ENCODE measurements at places on chromosomes 6 and 20.

DNA sequence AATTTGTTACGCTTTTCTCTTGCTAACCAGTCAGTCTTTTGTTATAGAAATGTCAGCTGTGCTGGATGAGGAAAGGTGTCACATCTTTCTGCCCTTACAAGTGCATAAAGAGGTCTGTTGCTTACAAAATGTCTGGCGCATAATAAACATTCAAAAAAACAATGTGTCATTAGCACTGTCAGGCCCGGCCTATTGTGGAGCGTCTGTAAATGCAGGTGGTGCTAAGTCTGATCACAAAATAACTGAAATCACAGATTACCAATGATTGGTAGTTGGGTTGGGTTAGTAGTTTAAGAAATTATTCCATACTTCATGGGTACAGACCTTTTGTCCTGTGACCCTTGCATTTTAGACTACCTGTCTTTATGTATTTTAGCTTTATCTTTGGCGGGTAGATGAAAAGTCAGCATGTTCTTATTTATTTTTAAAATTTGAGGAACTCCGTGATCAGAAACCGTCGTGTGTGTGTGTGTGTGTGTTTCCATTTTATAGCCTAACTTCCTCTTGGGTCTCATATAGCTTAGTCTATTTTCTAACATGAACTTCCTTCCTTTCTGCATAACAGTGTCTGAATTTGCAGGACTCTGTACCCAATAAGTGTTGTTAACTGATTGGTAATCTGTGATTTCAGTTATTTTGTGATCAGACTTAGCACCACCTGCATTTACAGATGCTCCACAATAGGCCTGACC, 88.1 kb upstream of the IFNGR1 start:
- no peak for DNase-seq

DNA sequence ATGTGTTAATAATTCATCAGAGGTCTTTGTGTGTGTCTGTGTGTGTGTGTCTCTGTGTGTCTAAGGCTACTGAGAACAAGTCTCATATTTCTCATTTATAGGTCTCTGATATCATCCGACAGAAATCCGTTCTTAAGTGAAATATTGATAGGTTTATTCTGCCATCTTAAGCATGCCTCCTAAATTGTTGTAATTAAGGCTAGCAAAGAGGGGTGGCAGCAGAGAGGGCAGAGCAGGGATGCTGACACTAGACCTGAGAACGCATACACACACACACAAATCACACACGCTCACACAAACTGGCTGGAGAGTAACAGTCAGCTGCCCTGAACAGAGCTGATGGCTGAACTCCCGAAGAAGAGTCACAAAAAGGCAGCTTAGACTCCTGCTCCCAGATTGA, 84.9 kb upstream of the LRFN2 start:
- no peak for DNase-seq

DNA sequence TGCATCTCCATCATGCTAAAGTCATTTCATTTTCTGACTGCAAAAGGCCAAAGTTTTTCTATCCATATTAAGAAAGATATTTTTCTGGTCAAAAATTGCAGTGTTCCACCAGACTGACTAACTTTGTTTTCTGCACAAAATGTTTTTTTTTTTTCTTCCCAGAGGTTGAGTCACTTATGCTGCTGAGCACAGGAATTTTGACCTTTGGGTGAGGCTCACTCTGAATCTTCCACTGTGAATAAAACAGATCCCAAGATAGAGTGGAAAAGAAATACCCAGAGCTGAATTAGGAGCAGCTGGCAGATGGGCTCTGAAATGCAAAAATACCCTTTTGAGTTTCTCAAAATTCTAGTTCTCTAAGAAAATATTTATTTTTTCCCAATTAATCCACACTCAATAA, 996.8 kb downstream of the KIF16B start:
- DNase-seq = no peak

- peak; percentile 6 for DNase-seq
These were observed 77.3 kb upstream of the SLC35F1 start for GRCh38 chr6:117829594-117830319.

- DNase-seq = no peak
These were observed 168.6 kb downstream of the CD83 start for GRCh38 chr6:14286144-14286543.

DNA sequence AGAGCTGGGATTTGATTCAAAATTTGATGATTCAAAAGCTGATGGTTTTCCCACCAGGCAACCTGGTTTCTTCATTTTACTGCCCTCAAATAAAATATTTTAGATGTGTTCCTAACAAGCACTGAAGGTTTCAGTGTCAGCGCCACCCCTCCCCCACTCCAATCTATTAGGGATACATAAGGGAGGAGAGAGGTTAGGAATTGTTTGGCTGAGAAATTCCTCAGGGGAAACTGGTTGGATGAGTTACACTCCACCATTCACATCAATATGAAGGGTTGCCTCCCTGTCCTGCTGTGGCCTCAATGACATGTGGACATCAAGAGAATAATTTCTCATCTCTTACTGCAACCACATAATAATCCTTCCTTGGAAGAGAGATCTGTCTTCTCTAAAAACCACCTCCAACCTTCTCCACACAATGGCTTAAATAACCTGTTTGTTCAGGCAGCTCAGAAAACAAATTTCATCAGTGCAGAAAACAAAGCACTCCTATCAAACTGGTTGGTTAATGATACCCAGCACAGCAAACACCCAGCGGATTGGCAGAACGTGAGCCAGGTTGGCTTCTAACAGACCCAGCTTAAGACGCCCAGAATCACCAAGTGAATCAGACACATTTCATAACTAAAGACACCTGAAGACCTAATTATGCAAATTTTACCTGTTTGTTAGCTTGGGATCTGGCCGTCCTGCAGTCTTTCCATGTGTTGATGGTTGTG, 136.0 kb upstream of the SGK1 start:
- DNase-seq = no peak

DNA sequence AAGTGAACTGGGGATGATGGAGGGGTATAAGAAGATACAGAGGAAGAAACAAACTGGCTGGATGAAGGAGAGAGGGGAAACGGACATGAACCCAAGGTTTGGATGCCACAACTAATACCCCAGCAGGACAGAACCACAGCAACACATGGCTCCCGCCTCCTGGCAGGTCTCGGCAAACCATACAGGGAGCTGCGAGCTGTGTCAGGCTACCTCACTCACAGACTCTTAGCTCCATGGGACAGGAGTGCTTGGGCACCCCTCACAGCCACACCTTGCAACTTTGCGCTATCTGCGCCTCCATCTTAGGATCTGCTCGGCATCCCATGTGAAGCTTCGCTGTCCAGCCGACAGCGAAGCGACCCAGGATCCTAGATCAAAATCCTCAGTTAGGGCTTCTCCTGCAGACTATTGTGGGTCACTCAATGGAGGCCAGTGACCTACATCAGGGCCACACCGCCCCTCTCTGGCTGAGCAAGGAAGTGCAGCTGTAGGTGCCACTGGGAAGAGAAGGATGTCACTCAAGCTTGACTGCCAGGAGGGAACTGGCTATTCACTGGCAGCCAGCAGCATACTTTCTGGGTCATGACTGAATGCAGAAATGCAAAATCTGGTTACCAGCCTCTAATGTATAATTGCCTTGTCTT, 174.4 kb upstream of the RIN2 start:
- peak; percentile 77 for DNase-seq

DNA sequence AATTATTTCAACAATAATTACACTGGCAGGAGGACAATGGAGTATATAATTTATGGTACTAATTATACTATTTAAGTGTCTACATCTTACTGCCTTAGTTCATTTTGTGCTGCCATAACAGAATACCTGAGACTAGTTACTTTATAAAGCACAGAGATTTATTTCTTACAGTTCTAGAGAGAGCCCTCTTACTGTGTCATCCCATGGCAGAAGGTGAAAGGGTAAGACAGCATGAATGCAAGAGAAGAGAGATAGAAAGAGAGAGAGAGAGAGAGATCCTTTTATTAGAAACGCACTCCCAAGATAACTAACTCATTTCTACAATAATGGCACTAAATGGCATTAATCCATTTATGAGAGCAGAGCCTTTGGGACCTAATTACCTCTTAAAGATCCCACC, 314.7 kb downstream of the EPM2A start:
- DNase-seq = no peak

DNA sequence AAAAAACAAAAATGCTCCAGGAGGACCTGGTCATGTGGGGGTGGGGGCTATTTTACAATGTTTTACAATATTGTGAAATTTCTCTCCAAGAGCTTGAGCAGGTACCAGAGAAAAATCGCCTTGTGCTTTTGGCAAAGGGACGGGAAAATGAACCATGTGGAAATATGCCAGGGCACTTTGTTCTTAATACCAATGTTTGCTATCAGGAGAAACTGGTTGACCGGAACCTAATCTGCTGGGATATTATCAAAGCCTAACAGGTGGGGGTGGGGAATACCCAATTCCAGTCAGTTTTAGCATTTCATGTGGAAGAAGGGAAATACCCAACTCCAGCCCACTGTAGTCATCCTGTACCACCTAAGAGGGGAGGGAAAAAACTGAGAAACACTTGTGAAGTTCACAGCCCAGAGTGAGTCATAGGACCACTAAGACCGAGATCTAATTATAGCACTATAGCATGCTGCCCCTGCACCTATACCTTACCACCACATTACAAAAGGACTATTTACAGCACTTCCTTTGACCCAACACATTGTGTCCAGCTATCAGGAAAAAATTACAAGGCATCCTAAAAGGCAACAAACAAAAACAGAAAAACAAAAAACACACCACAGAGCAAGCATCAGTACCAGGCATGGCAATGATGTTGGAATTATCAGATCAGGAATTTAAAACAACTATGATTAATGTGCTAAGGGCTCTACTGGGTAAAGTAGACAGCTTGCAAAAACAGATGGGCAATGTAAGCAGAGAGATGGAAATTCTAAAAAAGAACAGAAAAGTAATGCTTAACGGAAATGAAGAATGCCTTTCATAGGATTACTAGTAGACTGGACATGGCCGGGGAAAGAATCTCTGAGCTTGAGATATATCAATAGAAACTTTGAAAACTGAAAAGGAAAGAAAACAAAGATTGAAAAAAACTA, 84.1 kb upstream of the POPDC3 start:
- no peak for DNase-seq

GRCh38 chr6:134172020-134172705, 119.7 kb upstream of the SLC2A12 start:
- no peak for DNase-seq

Data from upper lobe of left lung (tissue), 6 donors.